ENCODE measurements at places on chromosomes 12 and 14. TPM values are rescaled to one million over a fixed set of nuclear protein-coding genes. Genes with fewer than 3 reads are reported as not detected.

Gene CCND2
- total RNA-seq, result 10.4 TPM

Gene DTX1
- total RNA-seq, result not detected

Gene KRT80
- total RNA-seq, result 0.53 TPM

Gene ARPC3
- total RNA-seq, result 835 TPM

Gene LRP1
- 51.4 TPM for total RNA-seq

Gene ADCY4
- total RNA-seq, result not detected

Gene MSRB3
- total RNA-seq, result 40.4 TPM

Gene GDF3
- total RNA-seq, result not detected

Gene LRRIQ1
- total RNA-seq, result under 0.01 TPM

Gene VEZT
- 54.5 TPM for total RNA-seq

Gene ALG10B
- total RNA-seq, result 1.6 TPM

Gene PMCH
- total RNA-seq, result not detected

Gene MGAT4C
- not detected for total RNA-seq

Gene NRL
- total RNA-seq, result 0.29 TPM

Gene GATC
- 21.9 TPM for total RNA-seq

Gene ITGA7
- total RNA-seq, result 1.2 TPM

Gene KRT73
- total RNA-seq, result not detected

Gene SNW1
- 57.8 TPM for total RNA-seq

Gene TMEM52B
- 10.4 TPM for total RNA-seq

Gene LRTM2
- total RNA-seq, result not detected

Gene TMEM63C
- total RNA-seq, result not detected

Gene CISTR
- total RNA-seq, result not detected

Gene FOXA1
- not detected for total RNA-seq

Gene EML1
- total RNA-seq, result 4.8 TPM

Gene NEUROD4
- total RNA-seq, result not detected

Gene B3GNT4
- total RNA-seq, result not detected

Gene KRT82
- not detected for total RNA-seq

Gene TMPRSS12
- total RNA-seq, result not detected

Gene KRT7
- 1.2 TPM for total RNA-seq

Gene ASIC1
- 1.4 TPM for total RNA-seq

Gene ACADS
- total RNA-seq, result 15.3 TPM

Gene GALNT8
- total RNA-seq, result not detected

Gene MMP14
- 435 TPM for total RNA-seq

Gene VPS29
- 78.7 TPM for total RNA-seq

Gene SLC25A21
- total RNA-seq, result 1.2 TPM

Gene TOGARAM1
- total RNA-seq, result 5.5 TPM

Gene RBP5
- not detected for total RNA-seq

Gene FSCB
- total RNA-seq, result not detected

Gene DIO2
- 70.4 TPM for total RNA-seq

Gene MYL2
- total RNA-seq, result not detected

Gene SERPINA9
- not detected for total RNA-seq

Measured in myometrial cell (primary cell).